Midbrain (tissue), 1 donor: ENCODE measurements at places on chromosomes 7 and 10.

- DNase-seq = peak; percentile 28
Observed at GRCh38 chr10:6347391-6347951, 144.7 kb downstream of the PFKFB3 start.

DNA sequence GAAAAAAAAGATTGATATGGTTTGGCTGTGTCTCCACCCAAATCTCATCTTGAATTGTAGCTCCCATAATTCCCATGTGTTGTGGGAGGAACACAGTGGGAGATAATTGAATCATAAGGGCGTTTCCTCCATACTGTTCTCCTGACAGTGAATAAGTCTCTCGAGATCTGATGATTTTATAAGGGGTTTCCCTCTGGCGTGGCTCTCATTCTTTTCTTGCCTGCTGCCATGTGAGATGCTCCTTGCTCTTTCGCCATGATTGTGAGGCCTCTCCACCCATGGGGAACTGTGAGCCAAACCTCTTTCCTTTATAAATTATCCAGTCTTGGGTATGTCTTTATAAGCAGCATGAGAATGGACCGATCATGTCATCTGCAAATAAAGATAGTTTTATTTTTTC lies 29.4 kb upstream of the MAP3K8 start:
- no peak for DNase-seq

GRCh38 chr7:39084349-39084748 lies 106.6 kb downstream of the POU6F2 start:
- no peak for DNase-seq

- DNase-seq = no peak
Observed at GRCh38 chr10:28169525-28169924, 133.3 kb downstream of the MPP7 start.

- no peak for DNase-seq
Observed at GRCh38 chr7:1943326-1943725, 273.2 kb downstream of the ELFN1 start.

DNA sequence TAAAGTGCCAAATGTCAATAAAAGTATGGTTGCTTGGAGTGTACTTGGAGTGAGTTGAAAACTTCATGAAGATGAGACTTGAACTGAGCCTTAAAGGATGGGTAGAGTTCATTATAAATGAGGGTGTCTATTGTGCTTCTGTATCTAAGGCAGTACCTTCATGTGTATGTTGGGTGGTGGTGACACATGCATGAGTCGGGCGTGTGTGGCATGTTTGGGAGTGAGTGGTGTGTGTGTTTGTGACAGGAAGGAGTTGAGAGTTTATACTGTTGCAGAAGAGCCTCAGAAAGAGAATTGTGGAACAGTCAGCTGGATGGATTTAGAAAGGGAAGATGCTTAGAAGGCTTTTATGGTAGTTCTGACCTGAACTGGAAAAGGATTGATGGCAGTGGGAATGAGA lies 6.0 kb upstream of the ZRANB1 start:
- no peak for DNase-seq

DNA sequence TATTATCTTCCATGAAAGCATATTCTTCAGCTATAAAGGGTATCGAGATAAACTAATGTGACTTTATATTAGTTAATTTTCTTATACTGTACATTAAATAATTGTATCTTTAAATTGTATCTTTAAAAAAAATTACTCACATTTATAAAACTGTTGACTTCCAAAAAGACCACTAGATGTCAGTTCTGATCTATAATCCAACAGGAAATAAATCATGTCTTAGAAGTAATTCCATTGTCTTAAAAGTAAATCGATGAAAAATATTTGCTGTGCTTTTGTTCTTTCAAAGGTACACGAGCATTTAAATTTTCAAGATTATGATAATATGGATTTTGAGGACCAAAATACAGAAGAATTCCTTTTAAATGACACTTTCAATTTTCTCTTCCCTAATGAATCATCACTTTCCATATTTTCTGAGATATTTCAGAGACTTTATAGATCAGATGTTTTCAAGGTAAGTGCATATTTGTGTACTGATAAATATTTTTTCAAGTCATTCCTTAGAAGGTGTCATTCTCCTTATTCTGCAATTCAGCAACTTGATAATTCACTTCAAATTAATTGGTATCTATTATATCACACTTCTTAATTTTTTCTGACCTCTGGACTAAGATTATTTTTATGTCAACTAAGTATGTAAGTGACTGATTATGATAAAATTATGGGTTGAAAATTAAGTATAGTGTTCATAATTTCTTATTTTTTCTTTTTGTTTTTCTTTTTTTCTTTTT lies 138.5 kb downstream of the CPED1 start:
- no peak for DNase-seq

- DNase-seq = no peak
Observed at GRCh38 chr10:3552281-3552680, 232.7 kb downstream of the KLF6 start.

GRCh38 chr10:11678074-11678793 lies 63.9 kb upstream of the ECHDC3 start:
- DNase-seq = no peak
